HT1080 (cell line): ENCODE measurements at places on chromosomes 1 and 21.

DNA sequence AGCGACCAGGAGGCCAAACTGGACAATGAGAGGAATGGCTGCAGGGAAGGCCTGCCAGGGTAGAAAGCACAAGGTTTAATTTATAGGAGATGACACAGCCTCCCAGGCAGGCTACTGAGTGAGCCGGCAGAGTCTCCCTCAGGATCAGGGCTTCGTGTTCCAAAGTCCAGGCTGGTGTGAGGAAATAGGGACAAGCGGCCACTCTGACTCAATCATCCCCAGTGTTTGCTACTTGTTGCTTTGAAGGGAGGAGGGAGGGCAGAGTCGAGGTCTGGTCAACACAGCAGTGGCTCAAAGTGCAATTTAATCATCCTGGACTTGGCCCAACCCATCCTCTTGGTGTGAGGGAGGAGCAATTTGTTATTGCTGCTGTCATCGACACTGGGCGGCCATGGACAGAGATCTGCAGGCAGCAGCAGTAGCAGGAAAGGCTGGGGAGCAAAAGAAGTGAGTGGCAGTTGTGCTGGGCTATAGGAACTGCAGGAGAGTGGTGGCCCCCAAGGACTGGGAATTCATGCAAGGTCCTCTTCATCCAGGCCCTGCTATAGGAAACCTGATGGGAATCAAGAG is 27.5 kb downstream of the TBX15 start:
- peak; percentile 17 for DNase-seq

GRCh38 chr21:31351960-31352359 is 7.9 kb upstream of the TIAM1 start:
- no peak for DNase-seq

GRCh38 chr1:65255035-65255655 is 54.2 kb upstream of the DNAJC6 start:
- no peak for DNase-seq

DNA sequence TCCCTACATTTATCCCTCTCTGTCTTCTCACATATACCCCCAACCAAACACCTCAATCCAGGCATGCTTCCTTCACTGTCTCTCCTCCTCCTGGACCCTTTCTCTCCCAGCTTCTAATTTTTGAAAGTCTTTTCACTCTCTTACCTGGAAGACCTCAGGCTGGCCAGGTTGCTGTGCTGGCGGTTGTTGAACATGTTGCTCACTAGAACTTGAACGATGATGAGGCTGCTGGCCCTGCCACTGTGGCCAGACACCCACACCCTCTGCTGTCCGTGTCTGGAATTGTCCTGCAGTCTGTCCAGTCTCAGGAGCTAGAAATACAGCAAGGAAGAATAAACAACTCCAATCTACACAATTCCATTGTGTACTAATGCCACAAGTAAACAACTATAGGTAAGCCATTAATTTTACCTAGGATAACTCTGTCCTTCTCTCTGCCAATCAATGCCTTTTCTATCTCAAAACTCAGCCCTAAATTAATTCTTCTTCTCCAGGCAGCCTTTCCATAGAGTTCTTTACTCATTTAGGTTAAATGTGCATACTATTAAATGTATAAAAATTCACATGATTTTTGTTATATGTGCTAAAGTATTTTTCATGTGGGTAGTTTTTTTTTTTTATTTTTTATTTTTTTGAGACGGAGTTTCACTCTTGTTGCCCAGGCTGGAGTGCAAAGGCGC is 5.1 kb upstream of the CTSK start:
- peak; percentile 64 for DNase-seq

GRCh38 chr1:55146781-55147180 is 68.4 kb downstream of the USP24 start:
- DNase-seq, result no peak

- DNase-seq, result no peak
Observed at GRCh38 chr1:56547977-56548376, 31.4 kb downstream of the PLPP3 start.

- DNase-seq, result no peak
Observed at GRCh38 chr1:226491093-226491850, 57.3 kb upstream of the STUM start.

DNA sequence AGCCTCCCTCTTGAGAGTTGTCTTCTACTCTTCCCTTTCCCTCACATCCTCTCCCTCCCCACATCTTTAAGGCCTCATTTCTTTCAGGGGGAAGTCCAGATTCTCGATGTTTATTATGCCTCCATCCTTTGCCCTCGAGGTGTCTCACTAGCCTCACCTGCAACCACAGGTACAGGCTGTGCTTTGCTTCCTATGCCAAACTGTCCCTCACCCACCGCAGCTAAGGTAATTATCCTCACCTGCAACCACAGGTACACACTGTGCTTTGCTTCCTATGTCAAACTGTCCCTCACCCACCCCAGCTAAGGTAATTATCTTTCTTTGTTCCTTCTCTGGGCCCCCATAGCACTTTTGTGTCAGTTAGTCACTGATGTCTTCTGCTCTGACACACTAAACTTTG is 328.1 kb upstream of the SNX7 start:
- DNase-seq, result no peak

- peak; percentile 53 for DNase-seq
Observed at GRCh38 chr1:7458946-7459345, 312.1 kb upstream of the VAMP3 start.

DNA sequence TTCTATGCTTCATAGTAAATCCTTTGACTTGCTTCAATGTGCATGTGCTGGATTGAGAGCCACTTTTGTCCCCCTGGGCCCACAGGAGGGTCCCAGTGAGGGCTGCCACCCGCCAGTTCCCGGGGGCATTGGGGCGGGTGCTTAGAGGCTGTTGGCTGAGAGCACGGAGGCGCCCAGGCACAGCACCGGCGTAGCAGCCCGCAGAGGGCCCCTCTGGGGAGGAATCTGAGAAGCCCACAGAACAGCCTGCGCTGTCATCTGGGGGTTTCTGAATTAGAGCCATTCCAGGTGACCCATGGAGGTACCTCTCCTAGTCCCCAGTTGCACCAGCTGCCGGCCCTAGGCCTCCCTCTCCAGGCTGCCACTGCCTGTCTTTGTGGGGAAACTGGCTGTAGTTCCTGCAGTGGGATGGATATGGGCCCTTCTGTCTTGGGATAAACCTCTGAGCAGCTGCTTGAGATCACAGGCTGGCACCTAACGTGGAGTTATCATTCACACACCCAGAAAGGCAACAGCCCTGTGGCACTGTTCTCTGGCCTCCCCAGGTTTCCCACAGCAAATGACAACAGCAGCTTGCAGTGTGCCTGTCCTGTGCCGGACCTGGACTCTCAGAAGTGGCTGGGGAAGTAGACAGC is 39.5 kb downstream of the TMEM51 start:
- no peak for DNase-seq

DNA sequence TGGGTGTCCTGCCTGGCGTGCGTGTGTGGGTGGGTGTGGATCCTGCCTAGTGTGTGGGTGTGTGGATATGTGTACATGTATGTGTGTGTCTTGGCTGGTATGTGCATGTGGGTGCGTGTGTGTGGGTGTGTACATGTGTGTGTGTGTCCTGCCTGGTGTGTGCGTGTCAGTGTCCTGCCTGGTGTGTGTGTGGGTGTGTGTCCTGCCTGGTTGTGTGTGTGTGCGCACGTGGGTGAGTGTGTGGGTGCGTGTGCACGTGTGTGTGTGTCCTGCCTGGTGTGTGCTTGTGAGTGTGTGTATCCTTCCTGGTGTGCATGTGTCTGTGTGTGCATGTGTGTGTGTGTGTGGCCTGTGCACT is 60.1 kb downstream of the PRDM16 start:
- DNase-seq, result no peak

GRCh38 chr1:160076295-160076694 is 5.0 kb upstream of the KCNJ9 start:
- no peak for DNase-seq

- DNase-seq, result peak; percentile 91
Observed at GRCh38 chr1:212667223-212668139, 32.2 kb downstream of the BATF3 start.

GRCh38 chr21:45833414-45833813 is 148.2 kb upstream of the COL6A1 start:
- no peak for DNase-seq

- no peak for DNase-seq
Observed at GRCh38 chr1:16980473-16981268, at the start of gene MFAP2. TSS of gene MFAP2 (minus strand) at chr1:16980620. CDS start at chr1:16978273, 2,347 bp downstream.

GRCh38 chr1:90356991-90357390 is 360.1 kb downstream of the BARHL2 start:
- no peak for DNase-seq

DNA sequence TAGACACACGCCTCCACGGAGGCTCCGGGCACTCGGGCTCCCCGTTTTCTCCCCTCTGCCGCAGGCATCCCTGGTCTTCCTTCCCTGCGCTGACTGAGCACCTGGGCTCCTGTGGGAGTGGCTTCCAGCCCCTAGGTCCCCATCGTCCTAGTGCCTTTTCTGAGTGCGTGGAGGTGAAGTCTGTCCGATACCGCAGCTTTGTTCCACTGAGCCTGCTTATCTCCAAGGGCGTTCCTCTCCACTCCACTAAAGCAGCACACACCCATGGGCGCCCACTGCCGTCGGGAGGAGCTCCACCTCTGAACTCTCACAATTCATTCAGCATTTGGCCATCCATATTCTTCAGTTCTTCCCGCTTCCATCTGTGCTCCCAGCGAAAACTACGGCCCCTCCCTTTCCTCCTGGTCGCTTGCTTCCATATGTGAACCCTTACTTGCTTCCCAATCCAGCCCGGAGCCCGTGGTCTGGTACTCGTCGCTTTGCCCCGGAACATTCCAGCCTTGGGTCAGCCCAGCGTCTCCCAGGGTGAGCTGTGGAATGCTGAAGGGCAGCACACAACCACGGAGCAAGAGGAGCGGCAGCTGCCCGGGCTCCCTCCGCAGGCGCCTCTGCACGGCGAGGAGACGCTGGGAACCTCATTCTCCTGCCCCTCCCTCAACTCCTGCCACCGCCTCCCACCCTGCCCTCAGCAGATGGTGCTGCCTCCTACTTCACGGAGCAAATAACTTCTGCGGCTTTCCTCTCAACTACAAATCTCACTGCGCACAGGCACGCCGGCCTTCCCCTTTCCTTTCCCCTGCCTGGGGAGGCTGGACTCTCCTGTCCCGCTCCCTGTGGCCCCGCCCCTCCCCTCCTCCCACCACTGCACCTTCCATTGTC is 27.5 kb downstream of the ATP8B2 start:
- DNase-seq, result no peak

- no peak for DNase-seq
Observed at GRCh38 chr1:219434285-219434922, 178.5 kb downstream of the ZC3H11B start.
